Cerebellum (tissue), 4 donors: ENCODE measurements at places on chromosomes 6 and 20.

DNA sequence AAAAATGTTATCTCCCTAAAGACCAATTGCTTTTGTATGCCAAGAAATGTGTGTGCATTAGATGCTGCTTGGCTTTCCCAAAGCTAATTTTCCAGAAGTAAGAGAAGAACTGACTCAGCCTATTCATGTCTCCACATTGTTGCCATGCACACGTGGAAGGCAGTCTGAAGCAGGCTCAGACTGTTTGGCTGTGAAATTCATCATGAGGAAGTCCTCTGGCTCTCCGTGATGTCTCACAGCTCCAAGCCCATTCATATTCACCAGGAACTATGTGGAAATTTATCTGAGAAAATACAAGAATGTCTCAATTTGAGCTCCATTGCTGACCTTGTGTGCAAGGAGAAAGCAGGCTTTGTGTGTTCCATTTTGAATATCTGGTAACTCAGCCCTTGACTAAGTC, 1022.2 kb upstream of the GJE1 start:
- no peak for DNase-seq

DNA sequence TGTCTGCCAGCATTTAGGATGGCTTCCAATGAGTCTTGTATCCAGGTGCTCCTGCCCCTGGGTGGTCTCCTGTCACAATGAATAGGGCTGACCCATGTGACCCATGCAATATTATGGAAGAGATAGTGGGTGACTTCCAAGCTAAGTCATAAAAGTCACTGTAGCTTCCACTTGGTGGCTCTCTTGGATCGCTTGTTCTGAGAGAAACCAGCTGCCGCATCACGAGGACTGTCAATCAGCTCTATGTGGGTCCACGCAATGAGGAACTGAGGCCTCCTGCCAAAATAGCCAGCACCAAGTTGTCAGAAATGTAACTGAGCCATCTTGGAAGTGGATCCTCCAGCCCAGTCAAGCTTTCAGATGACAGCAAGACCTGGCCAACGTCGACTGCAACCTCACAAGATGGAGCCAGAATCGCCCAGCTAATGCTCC, 14.9 kb upstream of the MATN4 start:
- DNase-seq, result peak; percentile 58

- DNase-seq, result no peak
Measured at GRCh38 chr20:16563066-16563806, 10.0 kb downstream of the KIF16B start.

- DNase-seq, result no peak
Measured at GRCh38 chr6:84442208-84442607, 214.8 kb upstream of the CEP162 start.

GRCh38 chr6:43718387-43719105, 31.0 kb upstream of the MRPS18A start:
- DNase-seq, result no peak

GRCh38 chr6:97198046-97198565, 84.9 kb downstream of the MMS22L start:
- no peak for DNase-seq
